NCI-H2227 treated with DMSO at 0.1 percent for 48 hours (cell line): ENCODE measurements at places on chromosomes 4 and X.

GRCh38 chr4:10722957-10723356 is 38.4 kb upstream of the CLNK start:
- no peak for DNase-seq

DNA sequence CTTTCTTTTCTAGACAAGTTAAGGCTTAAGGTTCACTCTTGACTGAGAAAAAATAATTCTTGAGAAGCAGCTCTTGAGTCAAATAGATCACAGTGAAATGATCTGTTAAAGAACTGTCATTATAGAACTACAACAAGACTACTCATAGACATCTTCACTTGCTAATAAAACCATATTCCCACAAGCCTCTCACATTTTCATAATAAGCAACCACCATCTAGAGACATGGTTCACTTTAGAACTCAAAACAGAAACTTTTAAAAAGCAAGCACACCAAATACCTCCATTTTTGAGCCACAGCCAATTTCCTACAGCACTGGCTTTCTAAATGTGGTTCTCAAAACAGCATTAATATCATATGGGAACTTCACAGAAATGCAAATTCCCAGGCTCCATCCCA is 309.5 kb downstream of the TMA16 start:
- DNase-seq, result no peak

- no peak for DNase-seq
Observed at GRCh38 chrX:134613396-134613795, 44.9 kb downstream of the PLAC1 start.

- DNase-seq, result no peak
Observed at GRCh38 chr4:71691416-71692073, 92.3 kb downstream of the GC start.

- peak; percentile 78 for DNase-seq
Observed at GRCh38 chrX:13298836-13299235, 21.0 kb downstream of the ATXN3L start.

- no peak for DNase-seq
Observed at GRCh38 chr4:38470735-38471262, 193.2 kb upstream of the KLF3 start.

- no peak for DNase-seq
Observed at GRCh38 chrX:134460862-134461220, 876 bp downstream of the HPRT1 start.

DNA sequence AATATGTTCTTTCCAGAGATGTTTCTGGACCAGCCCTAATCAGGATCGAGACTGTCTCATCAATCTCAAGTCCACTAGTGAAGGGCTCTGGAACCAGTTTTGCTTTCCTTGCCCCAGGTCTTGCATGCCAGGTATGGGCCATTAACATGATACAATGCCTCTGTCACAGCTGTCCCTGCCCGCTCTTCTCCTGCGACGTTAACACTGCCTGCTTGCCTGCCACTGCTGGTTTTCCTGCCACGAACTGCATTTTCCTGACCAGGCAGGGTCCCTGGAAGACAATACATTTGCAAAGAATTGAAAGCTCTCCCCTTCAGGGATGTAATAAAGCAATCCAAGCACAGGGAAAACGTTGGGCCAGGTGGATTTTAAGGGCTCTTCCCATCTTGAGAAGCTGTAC is 200.3 kb downstream of the MID1 start:
- DNase-seq, result no peak

GRCh38 chr4:106584337-106584989 is 215.9 kb upstream of the GIMD1 start:
- no peak for DNase-seq

DNA sequence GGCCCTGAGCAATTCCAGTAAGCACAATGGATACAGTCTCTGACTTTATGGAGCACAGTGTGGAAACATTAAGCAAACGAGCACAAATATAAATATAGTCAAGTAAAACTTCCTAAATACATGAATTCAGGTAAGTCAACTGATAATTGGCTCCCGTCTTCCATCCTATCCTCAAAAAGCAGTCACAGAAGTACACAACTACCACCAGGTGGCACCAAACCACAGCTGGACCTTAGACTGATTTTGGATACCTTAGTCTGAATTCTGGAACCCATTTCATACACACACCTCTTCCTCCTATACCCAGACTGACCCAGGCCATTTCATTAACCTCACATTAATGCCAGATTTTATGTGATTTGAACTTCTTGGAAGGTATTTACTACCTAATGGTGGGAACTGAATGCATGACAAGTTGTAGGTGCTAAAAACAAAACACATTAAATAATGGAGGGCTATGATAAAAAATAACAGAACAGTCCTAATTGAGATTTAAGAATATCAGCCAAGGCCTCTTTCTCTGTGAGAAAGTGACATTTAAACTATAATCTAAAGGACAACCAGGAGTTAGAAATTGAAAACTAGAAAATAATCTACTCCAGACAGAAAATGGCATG is 77.5 kb downstream of the ELF2 start:
- peak; percentile 54 for DNase-seq

- no peak for DNase-seq
Observed at GRCh38 chr4:75948822-75949444, 8.1 kb upstream of the NAAA start.

DNA sequence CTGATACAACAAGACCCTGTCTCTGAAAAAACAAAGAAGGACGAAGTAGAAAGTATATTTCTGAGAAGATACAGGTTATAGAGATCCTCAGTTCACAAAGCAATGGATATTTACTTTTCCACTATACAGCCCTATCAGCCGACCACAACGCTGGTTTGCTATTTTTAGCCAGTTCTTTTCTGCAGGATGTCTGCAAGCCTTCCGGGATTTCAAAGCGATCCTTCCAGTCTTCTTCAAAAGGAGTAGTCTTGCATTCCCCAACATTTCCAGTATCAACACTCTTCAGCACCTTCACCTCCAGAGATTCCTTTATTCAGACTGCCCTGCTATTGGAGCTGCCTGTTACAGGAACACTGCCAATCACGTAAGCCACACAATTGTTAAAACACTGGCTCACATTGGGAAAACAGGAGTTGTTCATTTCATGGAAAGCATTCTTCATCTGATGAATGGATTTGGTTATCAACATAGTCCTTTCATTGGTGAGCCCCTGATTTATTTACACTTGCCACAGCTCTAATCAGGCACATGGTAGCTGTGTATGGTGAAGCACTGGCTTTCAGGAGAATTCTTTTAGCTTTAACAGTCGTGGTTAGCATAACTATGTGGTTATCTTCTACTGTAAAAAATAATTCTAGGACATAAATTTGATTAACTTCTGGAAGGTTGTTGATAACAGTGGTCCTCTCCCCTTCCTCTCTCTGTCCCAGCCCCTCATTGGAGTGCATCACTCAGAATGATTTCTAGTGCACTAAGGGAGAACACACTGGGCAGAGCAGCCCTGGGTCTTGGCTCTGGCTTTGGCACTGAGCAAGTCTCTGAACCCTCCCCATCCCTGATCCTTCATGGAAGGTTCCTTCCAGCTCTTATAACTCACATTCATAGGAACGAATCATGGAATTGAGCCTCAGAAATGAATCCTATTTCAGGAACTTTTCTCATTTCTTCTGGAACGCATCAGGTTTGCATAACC is 109.9 kb upstream of the SORBS2 start:
- no peak for DNase-seq

DNA sequence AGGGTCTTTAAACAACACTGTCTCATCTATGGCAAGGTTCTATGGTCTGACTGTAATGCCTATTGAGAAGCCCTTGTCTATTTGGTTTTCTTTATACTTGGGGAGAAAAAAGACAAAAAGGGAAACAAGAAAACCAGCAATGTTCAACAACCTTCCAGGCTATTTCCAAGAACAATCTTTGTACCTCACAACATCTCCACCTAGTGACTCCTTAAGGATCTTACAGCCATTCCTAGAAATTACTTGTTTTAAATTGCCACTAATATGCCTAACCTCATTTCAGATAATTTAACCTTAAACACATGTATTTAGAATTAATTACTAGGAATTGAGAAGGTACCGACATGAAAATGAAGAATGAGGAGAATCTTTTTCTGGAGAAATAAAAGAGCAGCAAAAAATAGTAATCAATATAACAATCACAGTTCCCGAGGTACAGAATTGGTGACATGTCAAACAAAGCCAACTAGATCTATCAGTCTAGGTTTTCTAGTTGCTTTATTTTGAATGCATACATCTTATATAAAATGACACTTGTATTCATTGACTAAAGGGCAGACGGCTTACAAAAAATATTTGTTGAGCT is 1.6 kb upstream of the RBM46 start:
- DNase-seq, result no peak

GRCh38 chr4:17762726-17763125 is 18.7 kb downstream of the FAM184B start:
- no peak for DNase-seq

GRCh38 chrX:53116101-53116500 is 22.2 kb downstream of the KANTR start:
- DNase-seq, result peak; percentile 2

DNA sequence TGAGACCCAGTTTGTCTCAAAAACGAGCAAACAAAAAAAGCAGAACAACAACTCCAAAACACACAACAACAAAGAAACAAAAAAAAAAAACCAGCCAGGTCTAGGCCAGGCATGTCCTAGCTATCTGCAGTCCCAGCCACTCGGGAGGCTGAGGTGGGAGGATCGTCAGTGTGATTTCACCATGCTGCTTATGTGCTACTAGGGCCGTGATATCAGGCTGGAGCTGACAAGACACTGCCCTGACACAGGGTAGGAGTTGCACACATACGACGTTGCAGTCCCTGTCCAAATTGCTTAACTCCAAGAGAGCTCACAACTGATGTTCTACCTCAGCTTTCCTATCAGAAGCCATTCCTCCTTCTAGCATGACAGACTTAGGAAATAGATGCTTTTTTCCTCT is 204.9 kb downstream of the AASDH start:
- DNase-seq, result no peak

- DNase-seq, result no peak
Observed at GRCh38 chr4:25209702-25210101, 24.1 kb upstream of the PI4K2B start.

GRCh38 chr4:106993827-106994226 is 42.3 kb downstream of the DKK2 start:
- DNase-seq, result no peak

- no peak for DNase-seq
Observed at GRCh38 chr4:83179205-83179604, 64.7 kb upstream of the PLAC8 start.

DNA sequence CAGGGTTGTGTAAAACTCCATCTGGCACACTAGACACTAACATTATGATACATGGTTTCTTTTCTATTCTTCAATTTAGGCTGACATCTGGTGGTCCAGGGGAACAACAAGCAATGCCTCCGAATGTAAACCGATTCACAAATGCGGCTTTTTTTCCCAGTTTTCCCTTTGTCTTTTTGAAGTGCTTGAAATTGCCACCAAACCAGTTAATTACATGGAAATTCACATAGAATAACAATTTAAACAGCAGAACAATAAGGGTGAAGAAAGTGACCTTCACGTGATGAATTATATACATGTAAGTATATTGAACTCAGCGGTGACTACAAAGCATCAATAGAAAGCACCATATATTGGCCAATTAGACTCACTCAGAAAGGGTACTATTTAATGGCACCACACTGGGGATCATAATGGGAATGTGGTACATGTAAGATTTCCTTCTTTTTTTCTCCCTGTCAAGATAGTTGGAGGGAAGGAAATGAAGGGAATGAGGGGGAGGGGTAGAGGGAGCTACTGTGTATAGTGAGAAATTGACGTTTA is 103.9 kb downstream of the MMRN1 start:
- peak; percentile 99 for DNase-seq

GRCh38 chr4:138925495-138925894 is 90.1 kb upstream of the NOCT start:
- no peak for DNase-seq

DNA sequence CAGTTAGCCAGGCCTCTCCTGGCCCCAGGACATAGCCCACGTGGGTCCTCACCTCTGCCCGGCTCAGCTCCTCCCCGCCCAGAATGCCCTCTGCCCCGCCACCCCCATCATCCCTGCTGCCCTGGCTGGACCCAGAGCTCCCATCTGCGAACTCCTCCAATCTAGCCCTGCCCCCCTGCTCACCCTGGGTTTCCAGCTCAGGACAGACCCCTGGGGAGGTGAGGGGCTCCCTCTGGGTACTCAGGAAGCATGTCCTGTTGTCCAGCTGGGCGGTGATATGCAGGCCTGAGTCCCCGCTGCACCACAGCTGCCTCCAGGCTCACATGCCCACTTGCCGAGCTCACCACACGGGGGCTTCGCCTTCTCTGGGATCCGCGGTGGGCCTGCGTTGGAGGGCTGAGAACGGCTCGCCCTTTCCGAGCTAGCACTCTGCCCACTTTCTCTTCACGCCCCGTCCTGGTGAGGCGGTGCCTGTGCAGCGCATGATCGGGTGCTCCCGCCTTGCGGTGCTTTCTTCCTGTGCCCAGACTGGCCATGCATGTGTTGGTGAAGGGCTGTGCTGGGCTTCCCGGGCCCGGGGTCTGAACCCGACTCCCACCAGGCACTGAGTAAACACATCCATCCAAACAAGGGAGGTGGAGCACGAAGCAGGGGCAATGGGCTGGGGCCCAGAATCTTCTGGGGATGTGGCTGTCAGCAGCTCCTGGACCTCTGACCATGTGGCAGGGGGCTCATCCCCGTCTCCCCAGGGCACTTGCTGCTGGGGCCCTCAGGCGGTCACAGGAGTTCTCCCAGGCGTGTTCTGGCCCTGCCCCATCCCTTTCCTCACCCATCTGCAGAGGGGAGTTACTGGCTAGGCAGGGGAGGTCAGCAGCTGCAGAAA is 74.3 kb downstream of the RGS12 start:
- no peak for DNase-seq

GRCh38 chrX:86806786-86807185 is 658.5 kb downstream of the DACH2 start:
- no peak for DNase-seq

GRCh38 chr4:26194764-26195163 is 126.0 kb upstream of the RBPJ start:
- DNase-seq, result no peak

DNA sequence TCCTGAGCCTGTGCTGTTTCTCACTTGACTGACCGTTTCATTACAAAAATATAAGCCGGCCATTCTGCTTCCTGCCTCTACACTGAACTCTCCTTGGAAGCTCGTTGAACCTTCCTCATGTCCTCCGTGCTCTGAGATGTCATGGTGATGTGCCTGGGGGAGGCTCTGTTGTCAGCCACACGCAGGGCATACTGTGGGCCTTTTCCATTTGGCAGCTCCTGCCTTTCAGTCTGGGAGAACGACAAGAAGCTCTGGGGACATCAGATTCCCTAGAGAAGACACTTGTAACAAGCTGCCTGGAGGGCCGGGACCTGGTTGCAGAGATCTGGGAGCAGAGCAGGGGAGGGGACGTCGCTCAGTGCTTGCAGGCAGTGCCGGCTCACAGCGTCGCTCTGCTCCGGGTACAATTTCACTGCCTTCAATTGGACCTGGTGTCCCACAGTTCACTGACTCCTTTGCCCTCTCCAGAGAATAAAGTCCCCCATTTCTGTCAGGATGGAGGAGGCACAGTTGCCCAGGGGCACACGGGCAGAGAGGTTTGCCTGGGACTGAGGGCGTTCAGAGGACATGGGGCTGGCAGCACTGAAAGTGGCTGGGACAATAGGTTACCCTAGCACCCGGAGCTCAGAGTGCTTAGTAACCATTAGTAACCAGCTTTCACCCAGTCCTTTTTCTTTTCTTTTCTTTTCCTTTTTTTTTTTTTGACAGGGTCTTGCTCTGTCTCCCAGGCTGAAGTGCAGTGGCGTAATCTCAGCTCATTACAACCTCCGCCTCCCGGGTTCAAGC is 19.1 kb upstream of the MECP2 start:
- DNase-seq, result no peak
